Left kidney (tissue), 8 donors: ENCODE measurements at places on chromosomes 5 and 9. TPM values are rescaled to one million over a fixed set of nuclear protein-coding genes. Genes with fewer than 3 reads are reported as not detected.

F2RL1 gene
- 38.4 TPM for polyA plus RNA-seq

RARS1 gene
- 102 TPM for polyA plus RNA-seq

SFXN1 gene
- 61.4 TPM for polyA plus RNA-seq

PCDHB7 gene
- polyA plus RNA-seq = 4.5 TPM

AGGF1 gene
- 34.2 TPM for polyA plus RNA-seq

RNF183 gene
- 5.1 TPM for polyA plus RNA-seq

LRRC70 gene
- 7.3 TPM for polyA plus RNA-seq

DNA sequence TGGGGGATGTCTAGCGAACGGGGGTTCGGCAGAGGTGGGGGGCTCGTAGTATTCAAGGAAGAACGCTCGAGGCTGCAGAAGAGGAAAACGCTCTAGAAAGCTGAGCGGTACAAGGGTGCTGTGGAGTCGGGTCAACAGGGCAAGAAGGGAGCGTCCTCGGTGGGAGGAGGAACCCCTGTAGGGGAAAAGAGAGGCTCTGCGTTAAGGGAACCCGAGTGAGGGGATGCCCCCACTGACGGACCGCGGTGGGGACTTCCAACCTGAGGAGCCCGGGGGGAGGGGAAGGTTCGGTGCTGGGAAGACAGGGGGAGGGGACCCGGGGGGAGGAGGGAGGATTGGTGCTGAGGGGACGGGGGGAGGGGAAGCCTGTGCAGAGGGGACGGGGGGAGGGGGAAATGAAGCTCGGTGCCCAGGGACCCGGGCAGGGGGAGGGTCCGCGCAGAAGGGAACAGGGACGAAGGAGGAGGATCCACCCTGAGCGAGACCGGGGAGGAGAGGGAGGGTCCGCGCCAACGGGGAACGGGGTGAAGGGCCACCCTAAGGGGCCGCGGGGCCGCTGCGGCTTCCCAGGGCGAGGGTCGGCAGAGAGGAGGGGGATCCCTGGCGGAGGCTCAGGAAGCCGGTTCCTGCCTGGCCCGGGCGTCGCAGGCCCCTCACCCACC is 621 bp downstream of the NR6A1 start:
- DNase-seq = no peak

DNA sequence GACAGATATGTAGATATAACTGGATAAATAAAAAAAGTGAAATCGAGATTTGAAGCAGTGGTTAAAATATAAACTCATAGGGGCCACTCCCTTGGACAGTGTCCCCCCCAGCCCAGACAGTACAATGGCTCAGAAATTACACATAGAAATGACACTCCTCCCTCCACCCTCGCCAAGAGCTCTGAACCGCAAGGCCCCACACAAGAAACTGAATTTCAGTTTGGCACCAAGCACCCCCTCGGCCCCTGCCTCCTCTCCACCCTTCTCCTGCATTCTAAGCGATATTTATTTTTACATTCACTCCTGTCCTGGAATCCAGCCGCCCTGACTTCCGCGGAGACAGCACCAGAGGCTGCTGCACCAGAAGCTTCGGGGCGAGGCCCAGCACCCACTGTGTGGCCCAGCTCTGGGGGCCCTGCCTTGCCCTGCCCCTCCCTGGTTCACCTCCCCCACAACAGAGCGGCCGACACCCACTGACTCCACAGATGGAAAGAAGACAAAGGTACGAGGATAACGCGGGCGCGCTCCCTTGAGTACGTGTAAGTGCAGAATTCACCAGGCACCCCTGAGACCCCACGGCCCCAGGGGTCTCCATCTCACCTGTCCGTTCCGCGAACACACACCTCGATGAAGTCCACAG is 11.0 kb downstream of the STC2 start:
- no peak for DNase-seq

DNA sequence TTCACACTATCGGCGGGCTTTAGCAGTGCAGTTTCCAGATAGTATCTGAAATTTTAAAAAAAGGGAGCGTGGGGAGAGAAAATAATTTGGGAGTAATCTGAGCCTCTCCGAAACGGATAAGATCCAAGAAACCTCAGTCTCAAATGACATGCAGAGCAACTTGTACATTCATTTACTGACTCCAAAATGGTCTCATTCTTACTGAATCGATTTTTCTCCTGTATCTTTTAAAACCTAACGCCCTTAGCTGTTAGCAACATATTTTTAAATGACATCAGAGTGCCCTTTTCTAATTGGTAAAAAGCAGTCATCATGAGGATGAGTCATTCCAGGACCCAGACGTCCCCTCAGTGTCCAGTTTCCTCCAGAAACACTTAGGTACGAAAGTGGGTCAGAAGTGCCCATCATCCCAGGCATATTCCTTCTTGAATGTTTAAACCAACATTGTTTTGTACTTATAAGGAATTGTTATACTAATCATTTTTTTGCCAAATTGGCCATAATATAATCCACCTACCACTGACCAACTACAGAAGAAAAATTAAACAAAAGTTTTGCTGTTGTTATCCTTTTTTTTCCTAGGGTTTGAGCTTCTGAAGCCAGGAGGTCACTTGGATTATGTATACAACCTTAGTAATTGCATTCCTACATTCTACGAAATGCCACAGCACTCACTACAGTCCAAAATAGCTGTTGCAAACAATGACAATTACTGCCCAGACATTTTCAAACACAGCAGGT is 354.4 kb downstream of the ADAMTS6 start:
- no peak for DNase-seq

- DNase-seq = no peak
Measured at GRCh38 chr5:140801494-140801841, 611 bp downstream of the PCDHA3 start.

GRCh38 chr9:131129183-131129582 is 3.8 kb downstream of the NUP214 start:
- DNase-seq = no peak

DNA sequence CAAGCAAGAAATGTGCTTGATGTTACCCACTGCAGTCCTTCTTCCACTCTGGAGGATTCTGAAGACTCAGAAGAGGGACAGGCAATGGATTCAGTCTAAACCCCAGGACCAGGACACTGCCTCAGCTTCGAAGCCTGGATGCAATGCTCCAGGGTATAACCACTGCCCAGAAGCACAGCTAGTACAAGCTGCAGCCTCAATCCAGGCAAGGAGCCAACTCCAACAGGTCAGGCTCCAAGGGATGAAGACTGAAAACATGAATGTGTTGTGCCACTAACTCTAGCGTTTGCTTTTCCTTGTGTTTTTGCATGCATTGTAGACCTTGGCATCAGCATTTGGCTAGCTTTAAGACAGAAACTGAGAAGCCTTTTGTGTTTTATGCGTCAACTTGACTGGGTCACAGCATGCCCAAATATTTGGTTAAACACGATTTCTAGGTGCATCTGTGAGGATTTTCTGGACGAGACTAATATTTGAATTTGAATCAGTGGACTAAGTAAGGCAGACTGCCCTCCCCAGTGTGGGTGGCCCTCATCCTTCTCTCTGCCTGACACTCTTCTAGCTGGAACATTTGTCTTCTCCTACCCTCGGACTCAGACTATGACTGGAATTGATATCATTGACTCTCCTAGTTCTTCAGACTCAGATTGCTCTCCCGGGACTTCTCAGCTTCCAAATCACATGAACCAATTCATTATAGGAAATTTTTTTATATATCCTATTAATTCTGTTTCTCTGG is 20.5 kb upstream of the GPX3 start:
- DNase-seq = no peak

GRCh38 chr9:35728041-35728971 is 3.7 kb downstream of the TLN1 start:
- peak; percentile 75 for DNase-seq

GRCh38 chr5:38556599-38557307 is at the start of gene LIFR:
Gene LIFR (minus strand): TSS chr5:38556646. CDS start chr5:38530647, 25,999 bp downstream.
- DNase-seq = peak; percentile 81

DNA sequence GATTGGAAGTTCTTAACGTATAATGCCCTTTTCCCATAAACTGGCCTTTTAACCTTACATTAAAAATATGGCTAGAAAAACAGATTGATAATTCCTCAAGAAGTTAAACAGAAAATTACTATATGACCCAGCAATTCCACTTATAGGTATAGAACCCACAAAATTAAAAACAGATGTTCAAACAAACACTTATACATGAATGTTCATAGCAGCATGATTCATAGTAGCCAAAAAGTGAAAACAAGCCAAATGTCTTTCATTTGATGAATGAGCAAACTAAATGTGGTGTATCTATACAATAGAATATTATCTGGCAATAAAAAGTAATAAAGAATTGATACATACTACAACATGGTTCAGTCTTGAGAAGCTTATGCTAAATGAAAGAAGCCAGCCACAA is 35.5 kb downstream of the POU5F2 start:
- DNase-seq = no peak

DNA sequence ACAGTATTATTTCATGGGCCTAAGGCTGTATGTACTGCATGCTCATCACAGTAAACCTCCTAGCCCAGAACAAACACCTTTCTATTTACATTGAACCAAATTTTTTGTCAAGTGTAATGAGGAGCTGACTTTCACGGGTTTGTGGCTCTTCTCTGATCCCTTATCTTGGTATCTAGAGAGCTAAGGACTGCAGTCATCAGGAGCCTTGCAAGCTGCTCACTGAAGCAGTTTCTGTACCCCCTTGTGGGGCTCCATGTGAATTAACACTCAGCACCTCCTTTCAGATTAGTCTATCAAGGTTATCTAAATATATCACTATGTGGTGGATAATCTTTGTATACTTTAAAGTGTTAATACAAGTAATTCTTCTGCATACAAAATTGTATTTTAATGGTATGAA is 108.2 kb downstream of the AUH start:
- no peak for DNase-seq

GRCh38 chr5:65828022-65828896 is 98.1 kb upstream of the ERBIN start:
- no peak for DNase-seq

DNA sequence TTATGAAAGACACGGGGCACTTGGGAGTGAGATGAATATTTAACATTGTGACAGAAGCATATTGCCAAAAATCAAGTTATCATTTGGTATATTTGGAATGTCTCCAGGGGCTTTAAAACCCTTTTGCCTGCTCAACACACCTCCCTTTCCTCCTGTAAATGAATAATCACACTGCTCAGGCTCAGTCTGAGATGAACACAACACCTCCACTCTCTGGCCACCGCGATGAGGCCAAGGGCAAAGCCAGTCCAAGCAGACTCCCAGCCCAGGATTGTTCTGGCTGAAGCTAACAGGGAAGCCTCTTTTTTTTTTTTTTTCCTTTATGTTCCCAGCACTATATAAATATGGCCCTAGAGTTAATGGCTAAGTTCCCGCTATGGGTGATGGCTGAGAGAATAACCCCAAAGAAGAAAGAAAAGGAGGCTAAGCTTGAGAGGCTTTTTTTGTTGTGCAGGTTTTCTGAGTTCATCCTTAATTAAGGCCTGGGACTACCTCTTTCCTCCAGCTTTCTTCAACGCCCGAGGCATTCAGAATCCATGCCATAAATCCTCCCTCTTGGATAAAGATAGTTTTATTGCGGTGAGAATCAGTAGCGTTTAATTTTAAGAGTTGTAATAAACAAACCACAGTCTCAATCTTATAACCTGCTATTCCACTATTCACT is 10.5 kb upstream of the ERAP1 start:
- DNase-seq = no peak

DNA sequence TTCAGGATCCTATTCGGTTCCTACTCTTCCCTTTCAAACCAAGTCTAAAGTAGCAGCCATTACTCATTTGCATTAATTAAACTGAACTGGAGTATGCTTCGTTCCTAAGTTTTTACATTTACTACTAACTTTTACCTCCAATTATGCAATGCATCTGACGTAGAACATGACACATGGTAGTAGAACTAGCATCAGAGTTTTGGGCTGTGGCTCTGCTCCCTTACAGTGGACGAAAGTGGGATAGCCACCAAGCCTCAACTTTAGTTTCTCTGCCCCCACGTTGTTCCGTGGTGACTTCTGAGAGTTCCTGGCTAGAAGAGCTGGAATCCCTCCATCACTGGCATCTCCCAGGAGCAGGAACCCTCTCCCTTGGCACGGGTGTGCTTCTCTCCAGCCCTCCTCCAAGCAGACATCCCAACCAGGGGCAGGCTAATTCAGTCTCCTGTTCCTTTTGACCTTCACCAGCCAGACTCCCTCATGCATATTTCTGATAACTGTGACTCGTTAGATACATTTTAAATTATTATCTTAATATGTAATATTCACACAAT is 2.9 kb downstream of the IFNE start:
- DNase-seq = no peak

DNA sequence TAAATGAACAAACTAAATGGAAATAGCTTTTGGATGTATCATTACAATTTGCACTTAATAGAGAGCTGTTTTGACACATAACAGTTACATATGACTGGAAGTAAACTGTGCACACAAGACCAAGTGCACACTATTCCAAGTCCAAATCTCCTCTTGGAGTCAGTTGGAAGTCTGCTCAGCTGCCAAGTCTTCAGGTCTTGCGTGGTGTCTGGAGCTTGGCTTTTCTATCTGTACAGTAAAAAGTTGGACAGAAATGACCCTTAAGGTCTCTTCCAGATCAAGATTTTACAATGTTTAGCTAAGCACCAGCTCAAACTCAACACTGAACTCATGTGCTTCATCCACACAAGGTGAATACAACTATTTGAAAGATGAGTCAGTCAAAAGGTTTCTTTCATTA is 456.9 kb downstream of the RASEF start:
- no peak for DNase-seq

DNA sequence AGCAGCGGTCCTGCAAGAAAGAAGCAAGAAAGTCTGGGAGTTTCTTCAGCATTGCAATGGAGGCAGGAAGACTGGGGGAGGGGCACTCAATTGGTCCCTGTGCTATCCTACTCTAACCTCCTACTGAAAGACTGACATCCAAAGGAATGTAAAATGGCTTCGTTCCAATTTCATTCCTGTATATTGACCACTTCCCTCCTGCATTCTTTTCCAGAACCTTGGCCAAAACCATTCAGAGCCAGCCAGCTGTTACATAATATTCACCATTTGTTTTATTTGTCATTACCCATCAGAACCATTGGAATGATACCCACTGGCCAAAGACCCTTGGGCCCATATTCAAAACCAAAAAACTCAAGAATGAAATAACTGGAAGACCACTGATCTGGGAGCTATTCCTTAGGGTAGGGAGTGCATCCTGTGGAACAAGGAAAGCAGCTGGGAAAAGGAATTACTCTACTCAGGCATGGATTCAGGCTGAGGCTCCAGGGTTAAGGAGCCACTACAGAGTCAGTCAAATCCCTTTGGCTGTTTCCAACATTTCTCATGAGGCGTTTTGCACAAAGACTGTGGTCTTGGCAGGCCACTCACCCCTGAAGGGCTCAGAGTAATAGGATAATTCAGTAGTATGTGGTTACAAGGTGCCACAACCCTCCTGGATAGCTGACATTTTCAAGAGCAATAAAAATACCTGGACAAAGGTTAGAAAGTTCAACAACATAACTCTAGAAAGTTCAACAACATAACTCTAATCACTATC is 148.7 kb upstream of the SLC1A3 start:
- DNase-seq = no peak
